ENCODE measurements at places on chromosomes 1 and 21. TPM values are rescaled to one million over a fixed set of nuclear protein-coding genes. Genes with fewer than 3 reads are reported as not detected.

Gene IL22RA1
- total RNA-seq = not detected

Gene MIGA1
- total RNA-seq = 7.6 TPM

Gene JAM2
- total RNA-seq = 0.33 TPM

Gene VASH2
- 0.84 TPM for total RNA-seq

Gene GSTM5
- 0.07 TPM for total RNA-seq

Gene LCE1D
- not detected for total RNA-seq

Gene LMOD1
- not detected for total RNA-seq

Gene TTC22
- total RNA-seq = 1.6 TPM

Gene UBE2J2
- 86.9 TPM for total RNA-seq

Gene TLCD4
- not detected for total RNA-seq

Gene DISP3
- 0.31 TPM for total RNA-seq

Gene SLAMF7
- 18.4 TPM for total RNA-seq

Gene ARL8A
- total RNA-seq = 57.4 TPM

Gene KLHDC8A
- total RNA-seq = not detected

Gene SLFNL1
- total RNA-seq = 0.14 TPM

Gene GLMN
- total RNA-seq = 24.2 TPM

Gene MRPS6
- 154 TPM for total RNA-seq

Gene SH3BGR
- 1.4 TPM for total RNA-seq

Gene GTF2B
- 42.2 TPM for total RNA-seq

Gene ZNF648
- not detected for total RNA-seq

Gene RGS16
- 94.3 TPM for total RNA-seq

Gene ABCG1
- 10.3 TPM for total RNA-seq

Gene CELA3B
- not detected for total RNA-seq

All from activated CD4-positive, alpha-beta T cell treated with anti-CD3 and anti-CD28 coated beads, Interleukin-2, amount 10 ng/mL, durations not matched to agents 24 days and 14 days (primary cell).